SW 1271 (cell line): ENCODE measurements at places on chromosomes 2 and 18.

- DNase-seq, result no peak
Measured at GRCh38 chr18:23826850-23827620, 137.8 kb downstream of the LAMA3 start.

GRCh38 chr2:241997017-241997416 is 127.5 kb downstream of the RTP5 start:
- DNase-seq, result no peak

DNA sequence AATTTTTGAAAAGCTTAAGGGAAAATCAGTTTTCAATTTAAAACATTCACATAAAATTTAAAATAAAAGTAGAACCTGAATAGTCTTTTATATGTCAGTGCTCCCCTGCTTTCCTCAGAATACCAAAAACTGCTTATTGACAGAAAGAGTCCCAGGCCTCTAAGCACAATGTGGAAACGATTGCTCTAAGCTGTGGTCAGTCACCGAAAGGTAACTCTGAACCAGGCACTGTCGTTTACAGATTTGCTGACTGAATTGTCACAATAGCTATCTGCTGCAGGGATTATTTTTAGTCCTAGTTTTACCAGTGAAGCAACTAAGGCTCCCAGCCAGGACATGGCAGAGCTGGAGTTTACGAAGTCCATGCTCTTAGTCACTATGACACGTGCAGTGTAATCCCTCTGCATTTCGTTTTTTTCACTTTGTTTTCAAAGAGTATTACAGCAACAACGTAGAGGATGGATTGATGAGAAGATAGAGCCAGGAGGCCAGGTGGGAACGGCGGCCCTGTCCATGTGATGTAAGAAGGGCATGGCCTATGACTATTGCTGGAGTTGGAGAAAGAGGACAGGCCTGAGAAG is 28.1 kb upstream of the TMEM247 start:
- DNase-seq, result no peak

- DNase-seq, result no peak
Measured at GRCh38 chr2:157058161-157058560, 199.3 kb upstream of the GALNT5 start.

- no peak for DNase-seq
Measured at GRCh38 chr2:239819974-239820555, 205.1 kb downstream of the NDUFA10 start.
